DMS79 treated with DMSO at 0.1 percent for 48 hours (cell line): ENCODE measurements at places on chromosomes 5 and 9.

- DNase-seq = no peak
These were observed 140.5 kb downstream of the SNX18 start for GRCh38 chr5:54658010-54658409.

- DNase-seq = no peak
These were observed 34.6 kb downstream of the SKIC3 start for GRCh38 chr5:95520206-95520605.

- DNase-seq = peak; percentile 35
These were observed 9.3 kb downstream of the ZNF622 start for GRCh38 chr5:16456103-16456832.

DNA sequence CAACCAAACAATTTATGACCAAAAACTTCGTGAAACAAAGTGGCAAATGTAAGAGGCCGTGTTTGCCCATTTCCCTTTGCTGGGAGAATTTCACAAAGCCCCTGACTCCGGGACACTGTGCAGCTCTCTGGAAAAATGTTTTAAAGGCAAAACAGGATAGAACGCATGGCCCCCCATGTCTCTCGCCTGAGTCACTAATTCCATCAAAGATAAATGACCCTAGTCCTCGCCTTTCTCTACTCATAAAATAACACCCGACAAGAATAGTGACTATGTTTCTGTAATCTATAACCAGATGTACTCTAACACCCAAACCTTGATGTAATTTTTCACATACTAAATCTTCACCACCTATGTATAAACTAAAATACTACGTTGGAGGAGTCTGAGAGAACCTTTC, 55.7 kb upstream of the SAP30L start:
- no peak for DNase-seq

GRCh38 chr5:172871982-172872381, 37.9 kb downstream of the ERGIC1 start:
- no peak for DNase-seq

DNA sequence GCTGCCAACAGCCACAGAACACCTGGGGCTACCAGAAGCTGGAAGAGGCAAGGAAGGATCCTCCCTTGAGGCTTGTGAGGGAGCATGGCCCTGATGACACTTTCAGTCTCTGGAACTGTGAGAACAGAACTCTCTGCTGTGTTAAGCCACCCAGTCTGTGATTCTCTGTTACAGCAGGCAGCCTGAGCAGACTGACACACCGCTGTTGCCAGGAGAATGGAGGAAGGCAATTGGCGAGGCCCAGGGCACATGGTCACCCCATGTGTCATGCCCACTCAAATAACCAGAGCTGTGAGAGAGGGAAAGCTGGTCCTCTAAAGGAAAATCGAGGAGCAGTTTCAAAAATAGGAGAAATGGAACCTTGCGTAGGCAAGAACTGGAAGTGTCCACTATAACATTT, 12.0 kb upstream of the KIF4B start:
- no peak for DNase-seq

- no peak for DNase-seq
These were observed 28.5 kb downstream of the DPYSL3 start for GRCh38 chr5:147481376-147481775.

GRCh38 chr9:16996901-16997491, 126.5 kb upstream of the BNC2 start:
- DNase-seq = no peak
